LNCaP clone FGC (cell line): ENCODE measurements at places on chromosomes 4 and X.

DNA sequence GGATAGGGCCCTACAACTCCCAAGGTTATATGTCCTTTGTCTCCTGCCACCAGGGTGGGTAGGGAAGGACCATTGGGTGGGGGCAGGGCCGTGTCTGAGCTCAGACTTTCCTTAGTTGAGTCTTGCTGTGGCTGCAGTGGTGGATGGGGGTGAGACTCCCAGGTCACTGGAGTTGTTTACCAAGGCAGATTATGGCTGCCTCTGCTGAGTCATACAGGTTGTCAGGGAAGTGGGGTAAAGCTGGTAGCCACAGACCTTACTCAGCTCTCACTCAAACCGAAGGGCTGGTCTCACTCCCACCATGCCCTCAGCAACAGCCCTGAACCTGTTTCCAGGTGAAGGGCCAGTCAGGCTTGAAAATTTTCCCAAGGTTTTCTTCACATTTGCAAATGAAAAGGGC is 58.8 kb upstream of the FAAH2 start:
- no peak for DNase-seq

GRCh38 chrX:107742700-107743191 is 32.8 kb downstream of the TSC22D3 start:
- no peak for DNase-seq

GRCh38 chr4:52266537-52267137 is 215.5 kb downstream of the SPATA18 start:
- DNase-seq = no peak

DNA sequence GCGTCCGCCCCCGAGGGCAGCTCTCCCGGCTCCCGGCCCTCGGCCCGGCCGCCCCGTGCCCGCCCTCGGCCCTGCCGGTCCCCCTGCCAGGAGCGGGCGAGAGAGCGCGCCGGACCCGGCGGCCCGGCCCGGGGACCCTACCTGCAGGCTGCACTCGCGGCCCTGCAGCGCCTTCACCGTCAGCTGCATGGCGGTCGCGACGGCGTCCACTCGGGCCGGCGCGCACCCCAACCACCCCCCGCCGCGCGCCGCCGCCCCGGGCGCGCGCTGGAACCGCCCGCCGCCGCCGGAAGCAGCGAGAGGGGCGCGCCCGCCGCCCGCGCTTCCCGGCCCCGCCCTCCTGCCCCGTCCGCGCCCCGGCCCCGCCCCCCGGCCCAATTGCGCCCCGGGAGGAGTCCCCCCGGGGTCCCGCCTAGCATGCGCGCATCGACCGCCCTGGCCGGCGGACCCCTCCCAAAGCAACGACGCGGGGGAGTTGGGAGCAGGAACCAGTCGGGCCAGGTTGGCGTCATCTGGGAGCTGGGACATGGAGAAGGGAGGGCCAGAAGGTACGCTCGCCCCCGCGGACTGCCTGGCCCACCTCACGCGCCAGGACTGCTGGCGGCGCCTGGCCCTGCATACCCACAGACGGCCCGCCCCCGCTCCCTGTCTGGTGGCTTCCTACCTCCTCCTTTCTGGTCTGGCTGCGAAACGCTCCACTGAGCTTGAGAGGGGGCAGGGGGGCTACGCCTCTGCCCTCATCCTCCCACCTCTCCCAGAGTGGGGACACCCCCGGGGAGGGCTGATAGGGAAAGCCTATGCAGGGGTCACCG is at the start of gene UBL4A:
TSS of gene UBL4A (minus strand) at position 220 of the 812 bp plus-strand sequence. CDS start at position 189, 31 bp downstream.
- no peak for DNase-seq

DNA sequence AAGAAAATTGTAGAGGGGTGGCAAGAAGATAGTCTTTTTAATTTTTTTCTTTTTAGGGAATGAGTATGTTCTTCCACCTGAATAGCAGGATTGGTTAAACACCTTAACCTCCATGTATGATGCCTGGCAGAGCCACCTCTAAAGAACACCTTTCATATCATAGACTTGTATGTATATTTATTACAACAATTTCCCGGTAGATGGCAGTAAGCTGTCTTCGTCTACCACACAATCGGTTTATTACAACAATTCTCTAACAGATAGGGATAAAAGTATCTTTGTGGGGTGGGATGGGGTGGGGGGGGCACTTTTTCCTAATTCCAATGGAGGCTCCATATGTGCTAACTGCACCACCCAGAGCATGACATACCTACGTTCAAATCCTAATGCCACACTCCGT is 255.5 kb downstream of the LDB2 start:
- DNase-seq = no peak

- DNase-seq = no peak
Measured at GRCh38 chr4:4763822-4764557, 95.5 kb upstream of the MSX1 start.

DNA sequence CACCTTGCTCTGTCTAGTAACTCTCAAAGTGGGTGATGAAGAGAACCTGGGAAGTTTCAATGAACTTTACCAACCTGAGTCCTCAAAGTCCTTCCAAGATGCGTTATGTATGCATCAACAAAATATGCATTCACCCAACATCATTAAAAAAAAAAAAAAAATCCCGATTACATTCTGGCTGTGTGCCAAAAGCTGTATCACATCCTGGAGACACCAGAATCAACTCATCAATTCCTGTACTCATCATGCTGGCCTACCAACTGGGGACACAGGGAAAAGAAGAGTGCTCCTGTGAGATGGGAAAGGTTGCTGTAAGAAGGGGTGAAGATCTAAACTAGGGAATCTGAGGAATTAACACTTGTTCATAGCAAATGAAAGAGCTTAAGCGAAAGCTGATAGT is 16.5 kb downstream of the UNC5C start:
- no peak for DNase-seq

DNA sequence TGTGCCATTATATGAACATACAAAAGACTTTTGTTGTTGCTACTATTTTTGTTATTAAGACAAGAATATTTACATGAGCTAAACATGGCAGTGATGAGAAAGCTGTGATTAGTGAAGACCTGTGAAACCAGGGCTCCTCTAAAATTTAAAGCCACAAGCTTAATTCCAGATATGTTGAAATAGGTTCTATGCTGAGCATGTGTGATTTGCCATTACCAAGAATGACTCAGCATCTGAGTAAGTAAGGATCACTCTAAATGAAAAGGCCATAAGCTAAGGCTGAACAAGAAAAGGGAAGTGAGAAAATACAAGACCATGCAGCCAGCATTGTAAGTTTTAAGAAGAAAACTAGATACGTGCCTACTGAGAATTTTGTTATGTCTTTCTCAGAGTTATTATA is 75.9 kb upstream of the CAMK2D start:
- no peak for DNase-seq

- DNase-seq = no peak
Measured at GRCh38 chrX:13742397-13743176, 8.0 kb downstream of the OFD1 start.

DNA sequence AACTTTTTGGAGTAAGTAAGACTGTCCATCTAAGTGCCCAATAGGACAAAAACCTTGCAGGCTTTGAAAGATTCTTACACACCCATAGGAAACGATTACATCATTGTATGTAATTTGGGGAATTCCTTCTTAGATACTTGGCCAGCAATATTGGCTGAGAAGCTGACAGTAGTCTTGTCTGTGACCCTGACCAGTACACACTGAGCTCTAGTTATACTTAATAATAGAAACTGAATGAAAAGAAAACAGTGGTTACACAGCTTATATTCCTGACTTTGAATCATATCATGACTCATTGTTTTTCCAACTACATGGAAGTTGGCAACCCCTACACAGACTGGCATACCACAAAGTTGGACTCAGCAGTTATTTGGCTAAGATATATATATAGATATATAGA is 7.1 kb upstream of the TLR2 start:
- DNase-seq = peak; percentile 45

GRCh38 chr4:96154676-96155075 is 314.8 kb downstream of the PDHA2 start:
- DNase-seq = no peak

DNA sequence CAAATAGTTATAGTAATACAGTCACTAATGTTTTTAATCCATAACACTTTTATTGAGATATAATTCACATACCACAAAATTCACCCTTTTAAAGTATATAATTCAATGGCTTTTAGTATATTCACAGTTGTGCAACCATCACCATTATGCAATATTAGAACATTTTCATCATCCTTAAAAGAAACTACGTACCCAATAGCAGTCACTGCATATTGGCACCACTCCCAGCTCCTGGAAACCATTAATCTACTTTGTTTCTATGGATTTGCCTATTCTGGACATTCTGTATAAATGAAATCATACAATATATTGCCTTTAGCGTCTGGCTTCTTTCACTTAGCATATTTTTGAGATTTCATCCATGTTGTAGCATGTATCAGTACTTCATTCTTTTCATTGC is 99.3 kb downstream of the AMMECR1 start:
- no peak for DNase-seq

DNA sequence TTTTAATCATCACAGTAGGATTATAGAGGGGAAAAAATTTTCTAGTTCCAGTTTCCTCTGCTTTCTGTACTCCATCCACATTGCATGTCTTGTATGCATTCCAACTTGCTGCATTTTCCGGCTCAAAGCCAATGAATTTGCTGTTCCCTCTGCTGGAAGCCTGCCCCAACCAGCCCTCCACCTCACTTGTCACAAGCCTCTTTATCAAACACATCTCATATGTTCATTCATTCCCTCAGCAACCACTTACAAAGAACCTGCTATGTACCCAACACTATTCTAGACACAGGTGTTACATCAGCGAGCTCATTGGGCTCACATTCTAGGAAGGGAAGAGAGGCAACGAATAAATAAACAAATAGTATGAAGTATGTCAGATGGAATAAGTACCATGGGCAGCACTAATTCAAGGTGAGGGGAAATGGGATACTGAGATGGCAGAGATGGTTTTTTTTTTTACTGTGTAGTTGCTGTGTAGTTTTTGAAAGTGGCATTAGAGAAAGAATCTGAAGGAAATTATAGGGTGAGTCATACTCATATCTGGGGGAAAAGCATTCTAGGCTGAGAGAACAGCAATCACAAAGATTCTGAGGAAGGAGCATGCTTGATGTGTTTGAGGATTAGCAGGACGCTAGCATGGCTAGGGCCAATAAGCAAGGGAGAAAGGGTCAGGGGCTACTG is 332.5 kb downstream of the PDGFC start:
- DNase-seq = no peak

DNA sequence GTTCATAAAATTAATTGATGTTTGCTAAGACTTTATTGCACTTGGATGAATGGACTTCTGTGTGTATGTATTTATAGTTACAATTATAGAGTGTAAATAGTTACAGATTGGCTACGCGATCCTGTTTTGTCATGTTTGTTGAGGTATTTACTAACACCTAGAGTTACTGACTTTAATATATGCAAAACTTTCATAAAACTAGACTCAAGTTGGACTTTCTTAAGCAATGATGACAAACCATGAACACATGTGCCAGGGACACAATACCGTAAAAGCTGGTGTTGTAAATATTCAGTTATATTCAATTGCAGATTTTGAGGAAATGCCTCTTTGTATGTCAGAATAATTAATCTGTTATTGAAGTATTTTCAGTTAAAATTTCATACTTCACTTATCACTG is 6.1 kb downstream of the GRIA2 start:
- DNase-seq = no peak

GRCh38 chr4:154366956-154367355 is 124.6 kb downstream of the DCHS2 start:
- no peak for DNase-seq

- no peak for DNase-seq
Measured at GRCh38 chrX:108123591-108124366, 32.2 kb downstream of the ATG4A start.

DNA sequence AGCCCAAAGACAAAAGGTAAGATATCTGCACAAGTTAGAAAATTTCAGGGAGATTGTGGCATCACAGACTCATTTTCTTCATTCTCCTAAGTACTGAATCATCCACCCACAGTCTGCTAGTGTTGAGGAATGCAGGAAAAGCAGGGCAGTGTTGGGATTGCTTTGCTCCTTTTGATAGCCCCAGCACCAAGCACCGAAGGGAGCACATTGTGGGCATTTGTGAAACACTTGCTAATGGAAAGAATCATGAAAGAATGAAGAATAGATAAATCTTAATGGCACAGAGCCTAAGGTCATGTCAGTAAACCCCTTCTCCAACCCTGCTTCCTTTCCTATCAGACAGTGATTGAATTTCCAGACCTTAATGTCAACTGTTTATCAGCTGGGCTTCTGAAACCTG is 103.1 kb upstream of the GPRIN3 start:
- no peak for DNase-seq

GRCh38 chr4:53863158-53863557 is 201.2 kb downstream of the CHIC2 start:
- no peak for DNase-seq

DNA sequence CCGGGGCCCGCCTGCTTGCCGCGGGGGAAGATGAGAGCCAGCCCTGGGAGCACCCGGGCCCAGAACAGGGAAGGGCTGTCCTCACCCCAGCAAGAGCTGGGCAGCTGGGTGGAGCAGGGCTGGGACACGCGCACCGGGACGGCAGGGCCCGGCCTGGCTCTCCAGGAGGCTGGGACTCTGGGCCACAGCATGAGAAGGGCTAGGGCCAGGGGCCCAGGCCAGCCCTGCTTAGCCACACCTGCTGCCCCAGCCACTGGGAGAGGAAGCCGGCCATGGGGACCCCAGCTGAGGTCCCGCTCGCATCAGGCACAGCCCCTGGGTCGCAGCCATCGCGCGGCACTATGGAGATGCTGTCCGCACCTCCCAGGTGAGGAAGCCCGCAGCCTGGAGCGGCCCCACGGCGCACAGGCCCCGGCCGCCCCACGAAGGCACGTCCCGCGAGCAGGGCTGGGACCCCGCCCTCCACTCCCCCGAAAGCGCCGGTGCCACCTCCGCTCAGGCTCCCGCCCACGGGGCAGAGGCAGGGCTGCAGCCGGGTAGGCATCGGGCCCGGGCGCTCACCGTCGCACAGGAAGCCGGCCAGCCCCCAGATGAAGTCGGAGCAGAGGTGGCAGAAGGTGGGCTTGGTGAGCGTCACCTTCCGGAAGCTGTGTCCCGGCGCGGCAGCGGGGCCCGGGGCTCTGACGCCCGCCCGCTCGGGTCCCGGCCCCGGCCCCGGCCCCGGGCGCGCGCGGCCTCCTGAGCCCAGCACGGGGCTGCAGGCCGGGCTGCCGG is 531 bp downstream of the DGKQ start:
- no peak for DNase-seq

DNA sequence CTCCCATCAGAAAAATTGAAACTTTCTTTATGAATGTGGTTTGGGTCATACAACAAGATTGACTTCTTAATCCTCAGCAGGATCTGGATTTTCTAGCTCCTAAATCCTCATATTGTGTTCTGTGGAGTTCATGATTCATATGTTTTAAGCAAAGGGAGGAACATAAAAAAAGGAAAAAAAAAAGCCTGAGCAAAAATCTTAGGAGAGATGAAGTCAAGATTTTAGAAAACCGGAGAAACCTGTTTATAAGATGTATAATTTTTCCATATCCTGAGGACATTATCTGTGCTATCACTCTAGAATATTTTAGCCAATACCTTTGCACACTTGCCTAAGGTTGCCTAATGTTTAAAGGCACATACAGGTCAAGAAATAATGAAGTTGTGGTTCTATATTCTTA is 7.0 kb upstream of the EREG start:
- no peak for DNase-seq

- no peak for DNase-seq
Measured at GRCh38 chr4:173119818-173120217, 48.8 kb upstream of the GALNT7 start.

GRCh38 chr4:40187386-40187906 is 9.4 kb upstream of the RHOH start:
- no peak for DNase-seq

GRCh38 chrX:139842326-139843185 is 90.3 kb downstream of the ATP11C start:
- DNase-seq = no peak
